ENCODE measurements at places on chromosomes 5 and 9. TPM values are rescaled to one million over a fixed set of nuclear protein-coding genes. Genes with fewer than 3 reads are reported as not detected.

GRCh38 chr5:137218896-137219295, 280.2 kb downstream of the SPOCK1 start:
- DNase-seq: no peak
- H3K4me1 ChIP-seq: no peaks in the 10 kb centered on the region
- H3K36me3 ChIP-seq: no peaks in the 10 kb centered on the region
- no peak overlapping the region for H3K4me3 ChIP-seq
- no peaks in the 10 kb centered on the region for H3K27me3 ChIP-seq

- no peak for DNase-seq
- no peaks in the 10 kb centered on the region for H3K36me3 ChIP-seq
- H3K27me3 ChIP-seq: no peaks in the 10 kb centered on the region
These were observed 106.2 kb upstream of the LMX1B start for GRCh38 chr9:126507318-126508109.

DNA sequence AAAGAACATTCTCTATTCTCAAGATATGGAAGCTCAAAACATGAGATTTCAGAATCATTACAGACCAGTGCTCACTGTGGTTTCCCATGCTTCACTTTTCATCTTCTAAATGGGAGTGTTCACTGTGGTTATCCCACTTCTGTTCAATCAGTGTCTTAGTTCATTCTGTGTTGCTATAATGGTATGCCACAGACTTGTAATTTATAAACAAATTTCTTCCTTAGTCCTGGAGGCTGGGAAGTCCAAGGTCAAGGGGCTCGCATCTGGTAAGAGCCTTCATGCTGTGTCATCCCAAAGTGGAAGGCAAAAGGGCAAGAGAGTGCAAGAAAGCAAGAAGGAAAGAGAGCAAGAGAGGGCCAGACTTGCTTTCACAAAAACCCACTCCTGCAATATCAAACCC, 146.3 kb downstream of the TTC39B start:
- H3K4me1 ChIP-seq: no peaks in the 10 kb centered on the region
- no peaks in the 10 kb centered on the region for H3K27me3 ChIP-seq
- DNase-seq: no peak
- H3K36me3 ChIP-seq: no peaks in the 10 kb centered on the region

DNA sequence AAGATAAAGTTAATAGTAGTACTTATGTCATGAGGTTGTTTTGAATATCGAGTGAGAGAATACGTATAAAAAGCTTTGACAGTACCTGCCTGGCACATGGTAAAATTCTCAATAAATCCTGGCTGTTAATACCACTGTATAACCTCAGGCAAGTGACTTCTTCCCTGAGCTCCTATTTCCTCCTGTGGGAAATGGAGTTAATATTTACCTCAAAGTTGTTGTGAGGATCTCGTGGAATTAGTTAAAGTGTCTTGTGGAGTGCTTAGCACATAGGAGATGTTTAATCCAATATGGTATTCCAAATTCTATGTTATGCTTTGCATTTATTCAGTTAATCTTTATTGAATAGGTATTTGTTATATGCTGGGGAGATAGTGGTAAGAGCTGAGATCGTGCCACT, 18.5 kb downstream of the FOCAD start:
- H3K27ac ChIP-seq: no peak overlapping the region
- DNase-seq: no peak
- no peak overlapping the region for H3K4me3 ChIP-seq
- H3K36me3 ChIP-seq: no peaks in the 10 kb centered on the region

GRCh38 chr9:93217706-93218105, 33.8 kb downstream of the WNK2 start:
- H3K27ac ChIP-seq: no peak overlapping the region
- no peaks in the 10 kb centered on the region for H3K4me1 ChIP-seq
- DNase-seq: no peak
- H3K4me3 ChIP-seq: no peak overlapping the region
- H3K27me3 ChIP-seq: no peaks in the 10 kb centered on the region

DNA sequence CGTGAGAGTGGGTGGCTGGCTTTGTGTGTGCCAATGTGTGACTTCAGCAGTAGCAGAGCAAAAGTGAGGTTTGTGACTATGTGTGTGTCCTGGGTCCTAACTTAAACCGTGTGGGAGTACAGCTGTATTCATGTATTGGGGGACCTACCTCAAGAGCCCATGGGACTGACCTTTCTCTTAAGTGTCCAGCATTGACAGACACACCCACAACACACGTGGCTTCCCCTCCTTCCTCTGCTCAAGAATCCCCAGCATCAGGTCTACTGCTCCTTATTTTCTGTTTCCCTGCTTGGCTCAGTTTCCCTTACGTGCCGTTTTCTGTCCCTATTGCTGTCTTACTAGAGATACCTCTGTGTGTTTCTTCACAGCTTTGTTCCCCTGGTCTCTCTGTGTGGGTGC, 616 bp downstream of the IL11RA start:
- no peak for DNase-seq
- H3K27me3 ChIP-seq: no peaks in the 10 kb centered on the region
- no peaks in the 10 kb centered on the region for H3K36me3 ChIP-seq
- no peak overlapping the region for H3K27ac ChIP-seq
- peaks cover 29% of the 10 kb centered on the region for H3K4me1 ChIP-seq

GRCh38 chr5:176529741-176530141, 7.5 kb downstream of the RNF44 start:
- H3K27me3 ChIP-seq: no peaks in the 10 kb centered on the region
- no peak overlapping the region for H3K27ac ChIP-seq
- H3K4me1 ChIP-seq: peaks cover 2% of the 10 kb centered on the region

DNA sequence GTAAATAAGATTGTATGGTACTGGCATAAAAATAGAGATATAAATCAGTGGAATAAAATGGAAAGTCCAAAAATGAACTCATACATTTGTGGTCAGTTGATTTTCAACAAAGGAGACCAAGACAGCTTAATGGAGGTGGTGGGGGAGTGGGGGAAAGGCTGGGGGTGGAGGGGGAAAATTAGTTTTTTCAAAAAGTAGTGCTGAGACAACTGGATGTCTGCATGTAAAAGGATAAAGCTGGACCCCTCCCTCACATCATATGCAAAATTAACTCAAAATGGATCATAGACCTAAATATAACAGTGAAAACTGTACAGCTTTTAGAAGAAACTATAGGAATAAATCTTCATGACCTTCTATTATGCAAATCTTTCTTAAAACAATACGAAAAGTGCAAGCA, 107.0 kb downstream of the HMHB1 start:
- H3K27ac ChIP-seq: no peak overlapping the region
- no peak for DNase-seq
- no peak overlapping the region for H3K4me3 ChIP-seq
- H3K36me3 ChIP-seq: no peaks in the 10 kb centered on the region

DNA sequence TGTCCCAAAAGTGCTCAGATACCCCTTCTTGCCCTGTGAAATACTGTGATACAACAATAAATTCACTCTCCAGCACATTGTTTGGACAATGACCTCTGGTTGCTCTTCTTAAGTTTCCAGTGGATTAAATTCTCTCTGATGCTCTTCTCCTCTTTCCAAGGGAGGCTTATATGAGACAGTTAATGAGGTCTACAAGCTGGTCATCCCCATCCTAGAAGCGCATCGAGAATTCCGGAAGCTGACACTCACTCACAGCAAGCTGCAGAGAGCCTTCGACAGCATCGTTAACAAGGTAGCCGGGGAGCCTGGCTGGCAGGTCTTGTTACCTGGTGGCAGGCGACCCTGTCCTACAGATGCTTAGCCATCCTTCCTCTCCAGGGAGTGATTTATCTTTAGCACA, 226.5 kb downstream of the DOCK8 start:
- H3K4me1 ChIP-seq: peaks cover 13% of the 10 kb centered on the region
- H3K4me3 ChIP-seq: no peak overlapping the region
- H3K36me3 ChIP-seq: no peaks in the 10 kb centered on the region
- no peak for DNase-seq

- peaks cover 4% of the 10 kb centered on the region for H3K36me3 ChIP-seq
- peaks cover 13% of the 10 kb centered on the region for H3K4me1 ChIP-seq
- no peak overlapping the region for H3K4me3 ChIP-seq
- no peaks in the 10 kb centered on the region for H3K27me3 ChIP-seq
These were observed 308.5 kb downstream of the ARRDC3 start for GRCh38 chr5:91074615-91075014.

- DNase-seq: no peak
- no peaks in the 10 kb centered on the region for H3K4me1 ChIP-seq
- H3K36me3 ChIP-seq: no peaks in the 10 kb centered on the region
- no peak overlapping the region for H3K27ac ChIP-seq
- H3K27me3 ChIP-seq: peaks cover 99% of the 10 kb centered on the region
- H3K4me3 ChIP-seq: no peak overlapping the region
These were observed 8.8 kb downstream of the NEUROG1 start for GRCh38 chr5:135526924-135527323.

- no peak for DNase-seq
- no peaks in the 10 kb centered on the region for H3K36me3 ChIP-seq
- H3K27ac ChIP-seq: no peak overlapping the region
- no peaks in the 10 kb centered on the region for H3K27me3 ChIP-seq
- H3K4me3 ChIP-seq: no peak overlapping the region
These were observed 230.9 kb downstream of the CDH9 start for GRCh38 chr5:26807231-26808199.

DNA sequence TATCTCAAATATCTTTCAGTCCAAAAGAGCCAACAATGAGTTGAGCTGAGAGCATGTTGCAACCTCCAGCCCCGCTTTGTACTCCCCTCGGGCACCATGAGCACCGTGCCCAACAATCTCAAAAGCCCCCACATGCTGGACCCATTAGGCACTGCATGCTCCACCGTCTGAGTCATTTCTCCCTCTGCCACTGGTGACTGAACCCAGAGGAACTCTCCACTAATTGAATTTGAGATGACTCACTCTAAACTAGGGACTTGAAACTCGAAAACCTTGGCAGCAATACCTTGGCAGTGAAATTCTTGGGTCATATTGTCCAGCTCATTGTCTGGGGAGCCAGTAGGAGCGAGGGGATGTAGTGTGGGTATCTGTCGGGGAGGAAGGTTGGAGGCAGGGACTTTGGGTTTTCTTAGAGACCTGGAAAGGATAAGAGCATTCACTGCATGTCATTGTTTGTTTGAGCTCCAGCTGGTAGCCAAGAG, 49.9 kb upstream of the SLIT3 start:
- no peak overlapping the region for H3K4me3 ChIP-seq
- H3K4me1 ChIP-seq: no peaks in the 10 kb centered on the region
- no peaks in the 10 kb centered on the region for H3K36me3 ChIP-seq
- no peak for DNase-seq
- no peak overlapping the region for H3K27ac ChIP-seq
- H3K27me3 ChIP-seq: no peaks in the 10 kb centered on the region

DNA sequence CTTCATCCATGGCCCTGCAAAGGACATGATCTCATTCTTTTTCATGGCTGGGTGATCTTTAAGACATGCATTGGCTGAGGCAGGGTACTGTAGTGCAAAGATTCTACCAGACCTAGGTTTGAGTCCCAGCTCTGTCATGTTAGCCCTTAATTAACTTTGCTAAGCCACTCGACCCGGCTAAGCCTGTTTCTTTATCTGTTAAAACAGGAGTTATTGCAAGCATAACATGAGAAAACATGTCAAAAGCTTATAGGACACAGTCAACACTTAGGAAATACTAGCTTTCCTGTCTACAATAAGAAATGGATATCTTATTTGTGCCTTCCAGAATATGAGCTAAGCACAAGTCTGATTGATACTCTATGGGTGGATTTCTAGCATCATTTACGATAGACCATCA, 92.6 kb downstream of the RASEF start:
- H3K36me3 ChIP-seq: no peaks in the 10 kb centered on the region
- H3K27ac ChIP-seq: no peak overlapping the region
- H3K4me1 ChIP-seq: no peaks in the 10 kb centered on the region
- no peaks in the 10 kb centered on the region for H3K27me3 ChIP-seq
- no peak overlapping the region for H3K4me3 ChIP-seq

DNA sequence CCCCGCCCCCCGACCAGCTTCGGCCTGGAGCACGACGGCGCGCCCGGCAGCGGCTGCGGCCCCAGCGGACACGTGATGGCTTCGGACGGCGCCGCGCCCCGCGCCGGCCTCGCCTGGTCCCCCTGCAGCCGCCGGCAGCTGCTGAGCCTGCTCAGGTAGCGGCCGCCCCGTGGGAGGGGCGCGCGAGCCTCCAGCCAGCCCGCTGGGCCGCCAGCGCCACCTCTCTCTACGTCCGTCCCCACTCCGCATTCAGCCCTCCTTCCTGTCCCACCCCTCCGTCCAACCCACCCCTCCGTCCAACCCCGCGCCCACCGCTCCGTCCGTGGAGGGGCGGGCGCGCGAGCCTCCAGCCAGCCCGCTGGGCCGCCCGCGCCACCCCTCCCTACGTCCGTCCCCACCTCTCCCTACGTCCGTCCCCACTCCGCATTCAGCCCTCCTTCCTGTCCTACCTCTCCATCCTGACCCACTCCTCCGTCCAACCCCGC, 6.5 kb downstream of the ADAMTS13 start:
- no peak overlapping the region for H3K27ac ChIP-seq
- no peaks in the 10 kb centered on the region for H3K4me1 ChIP-seq
- H3K36me3 ChIP-seq: no peaks in the 10 kb centered on the region

DNA sequence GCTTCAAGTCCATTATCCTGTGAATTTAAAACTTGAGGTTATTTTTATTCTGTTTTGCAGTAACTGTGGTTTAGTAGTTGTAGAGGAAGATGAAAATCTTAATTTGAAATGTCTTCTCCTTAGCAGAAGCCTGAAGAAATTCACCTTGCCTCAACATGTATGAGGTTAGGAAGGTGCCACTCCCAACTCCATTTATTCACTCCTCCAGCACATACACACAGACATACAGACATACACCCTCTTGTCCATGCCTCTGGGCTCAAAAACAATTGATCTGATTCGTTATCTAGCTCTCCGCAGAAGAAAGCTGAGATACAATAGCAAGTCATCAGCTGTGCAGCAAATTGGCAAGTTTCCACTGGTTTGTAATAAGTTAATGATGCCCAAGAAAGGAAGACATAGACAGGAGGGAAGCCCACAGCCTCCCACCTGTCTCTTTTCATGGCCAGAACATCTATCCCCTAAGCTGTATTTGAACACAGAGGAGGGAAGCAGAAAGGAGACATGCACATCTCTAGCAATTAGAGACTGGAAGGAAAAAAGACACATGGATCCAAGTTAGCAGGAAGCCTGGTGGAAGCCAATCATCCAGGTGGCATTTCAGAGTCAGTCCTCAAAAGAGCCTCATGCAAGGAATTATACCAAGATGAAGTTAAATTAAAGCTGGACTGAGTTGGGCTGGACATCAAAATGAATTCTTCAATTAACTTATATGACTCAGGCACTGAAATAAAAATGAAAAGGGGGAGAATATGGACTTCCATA, 257.9 kb downstream of the ASTN2 start:
- no peaks in the 10 kb centered on the region for H3K4me1 ChIP-seq
- no peaks in the 10 kb centered on the region for H3K27me3 ChIP-seq
- H3K36me3 ChIP-seq: no peaks in the 10 kb centered on the region
- no peak overlapping the region for H3K4me3 ChIP-seq

- H3K4me3 ChIP-seq: no peak overlapping the region
- H3K4me1 ChIP-seq: no peaks in the 10 kb centered on the region
- H3K27me3 ChIP-seq: no peaks in the 10 kb centered on the region
- no peak overlapping the region for H3K27ac ChIP-seq
- no peak for DNase-seq
- no peaks in the 10 kb centered on the region for H3K36me3 ChIP-seq
These were observed 190.5 kb downstream of the ADCY2 start for GRCh38 chr5:7586480-7586879.

Gene PALM2AKAP2
- 3.9 TPM for total RNA-seq

Gene SLC34A1
- not detected for total RNA-seq

Gene WNT8A
- 0.25 TPM for total RNA-seq

Gene KCNV2
- total RNA-seq: not detected

Gene TAF1L
- not detected for total RNA-seq

Gene SPATA31E1
- not detected for total RNA-seq

Gene CSF2
- not detected for total RNA-seq

Gene LAMC3
- not detected for total RNA-seq

Gene LEAP2
- total RNA-seq: 3.6 TPM

Gene PCDHGA9
- 2.2 TPM for total RNA-seq

Gene COL5A1
- total RNA-seq: 14.2 TPM

Gene TEK
- 14.6 TPM for total RNA-seq
